ENCODE measurements at places on chromosomes 2 and 18.

DNA sequence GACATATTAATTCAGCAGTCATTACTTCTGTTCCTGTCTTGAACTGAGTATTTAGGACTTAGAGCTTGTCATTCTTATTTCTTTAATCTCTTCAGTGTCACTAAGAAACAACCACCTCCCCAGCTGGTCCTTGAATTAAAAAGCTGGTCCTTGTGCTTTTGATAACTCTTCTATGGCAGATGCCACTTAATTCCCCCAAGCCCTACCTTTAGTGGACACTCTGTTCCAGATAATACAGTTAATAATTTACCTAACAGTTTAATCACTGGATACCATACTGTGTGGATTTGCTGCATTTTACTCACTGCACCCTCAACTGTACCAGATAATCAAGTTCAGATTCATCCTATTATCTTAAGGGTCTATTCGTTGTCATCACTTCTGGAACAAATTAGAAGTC lies 73.1 kb downstream of the SKA1 start:
- DNase-seq = no peak

GRCh38 chr2:16148632-16149348 lies 208.4 kb downstream of the MYCN start:
- DNase-seq = no peak

- DNase-seq = no peak
These were observed 132.2 kb upstream of the CXCR4 start for GRCh38 chr2:136250131-136250530.

- no peak for DNase-seq
These were observed 533.9 kb upstream of the NXPH2 start for GRCh38 chr2:139314059-139314458.

GRCh38 chr2:55363636-55364035 lies 56.0 kb downstream of the CCDC88A start:
- DNase-seq = no peak

DNA sequence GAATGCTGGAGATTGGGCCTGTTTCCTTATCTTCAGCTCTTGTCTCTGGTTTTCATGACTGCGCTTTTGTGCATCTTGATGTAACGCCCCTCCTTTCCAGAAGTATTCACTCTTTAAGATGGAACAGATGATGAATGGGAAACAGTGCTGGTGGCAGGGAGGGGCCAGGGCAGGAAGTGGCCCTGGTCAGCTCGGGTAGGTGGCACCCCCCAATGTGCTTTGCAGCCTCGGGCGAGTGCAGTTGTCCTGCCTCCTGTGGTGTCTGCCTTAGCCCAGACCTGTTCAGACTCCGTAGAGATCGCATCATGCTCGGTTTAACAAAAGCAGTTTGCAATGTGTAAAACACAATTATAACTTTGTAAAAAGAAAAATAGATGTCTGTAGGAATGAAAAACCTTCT lies 17.0 kb upstream of the MGAT4A start:
- DNase-seq = no peak

DNA sequence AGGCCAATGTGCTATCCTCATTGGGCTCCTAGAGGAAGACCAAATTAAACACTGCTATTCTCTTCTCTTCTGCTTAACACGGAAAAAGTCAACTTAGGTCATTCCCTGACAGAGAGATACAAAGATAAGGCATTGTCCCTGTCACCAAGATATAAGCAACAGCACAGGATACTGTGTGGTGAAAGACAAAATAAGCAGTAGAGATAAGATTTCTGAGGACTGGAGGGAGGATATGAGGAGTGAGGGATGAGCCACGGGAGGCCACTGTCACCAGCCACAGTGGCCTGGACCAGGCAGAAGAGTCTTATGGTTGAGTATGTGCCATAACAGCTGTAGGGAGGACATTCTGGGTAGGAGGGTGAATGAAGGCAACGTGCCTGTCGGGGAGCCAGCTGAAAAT lies 54.4 kb upstream of the SLC14A2 start:
- DNase-seq = no peak

DNA sequence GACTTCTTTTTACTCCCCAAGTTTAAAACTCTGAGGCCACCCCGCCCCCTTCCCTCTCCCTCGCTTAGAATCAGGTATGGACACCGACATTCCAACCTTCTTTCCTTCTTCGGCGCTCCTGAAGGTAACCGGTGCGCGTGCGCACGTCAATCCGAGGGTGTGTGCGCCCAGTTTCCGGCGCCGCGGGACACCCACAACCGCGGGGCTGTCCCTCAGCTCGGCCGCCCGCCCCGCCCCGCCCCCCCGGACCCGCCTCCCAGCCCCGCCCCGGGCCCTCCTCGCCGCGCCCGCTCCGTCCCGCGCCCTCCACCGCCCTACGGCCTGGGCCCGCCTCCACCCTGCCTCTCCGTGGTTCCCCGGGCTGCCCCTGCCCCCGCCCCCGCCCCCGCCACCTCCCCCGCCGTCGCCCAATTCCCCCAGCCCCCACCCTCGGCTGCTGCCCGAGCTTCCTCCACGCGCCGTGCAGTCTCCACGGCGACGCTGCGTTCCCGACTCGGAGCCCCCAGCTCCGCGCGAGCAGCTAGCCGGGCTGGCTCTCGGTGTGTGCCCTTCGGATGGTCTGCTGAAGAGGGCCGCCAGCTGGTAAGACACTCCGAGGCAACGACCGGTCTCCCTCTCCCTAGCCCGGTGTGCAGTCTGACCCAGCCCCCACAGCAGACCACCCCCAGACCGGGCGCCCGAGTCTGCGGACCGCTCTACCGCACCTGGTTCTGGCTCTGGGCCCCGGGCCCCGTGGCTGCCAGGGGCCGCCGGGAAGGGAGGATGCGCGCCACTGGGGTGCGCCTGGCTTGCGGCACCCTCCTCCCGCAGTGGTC lies 635 bp downstream of the ERICH2 start:
- peak; percentile 32 for DNase-seq

- no peak for DNase-seq
These were observed 64.8 kb downstream of the ARHGAP25 start for GRCh38 chr2:68799140-68800026.

- no peak for DNase-seq
These were observed 544 bp downstream of the DNAJC27 start for GRCh38 chr2:24971286-24971535.

- DNase-seq = no peak
These were observed 504.3 kb upstream of the FAM98A start for GRCh38 chr2:34103437-34103836.

Measured in stimulated activated CD8-positive, alpha-beta memory T cell treated with anti-CD3 and anti-CD28 coated beads, Interleukin-7, amount 100 ng/mL, for 1 hour (primary cell).